NCI-H2171 treated with DMSO at 0.1 percent for 48 hours (cell line): ENCODE measurements at places on chromosomes 7 and 10.
A peak's percentile ranks its signal among the peaks of the same experiment; 100 is the strongest.

DNA sequence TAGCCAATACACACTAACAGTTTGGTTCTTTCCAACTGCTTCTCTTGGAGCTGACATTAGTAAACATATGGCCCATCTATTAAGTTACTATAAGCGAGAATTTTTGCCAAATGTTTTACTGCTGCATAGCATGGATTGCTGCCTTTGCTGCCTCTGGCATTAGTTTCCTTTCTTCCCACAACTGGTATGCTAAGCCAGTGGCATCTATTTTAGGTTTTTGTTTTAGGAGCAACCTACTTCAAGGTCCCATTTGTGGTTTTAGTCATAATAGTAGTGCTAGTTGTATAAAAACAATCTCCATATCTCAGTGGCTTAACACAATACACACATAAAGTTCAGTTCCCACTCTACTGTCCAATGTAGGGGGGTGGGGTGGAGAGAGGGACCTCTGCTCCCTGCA is 25.9 kb upstream of the PANK1 start:
- DNase-seq, result no peak

GRCh38 chr7:150431839-150432658 is 18.4 kb upstream of the GIMAP8 start:
- DNase-seq, result no peak

DNA sequence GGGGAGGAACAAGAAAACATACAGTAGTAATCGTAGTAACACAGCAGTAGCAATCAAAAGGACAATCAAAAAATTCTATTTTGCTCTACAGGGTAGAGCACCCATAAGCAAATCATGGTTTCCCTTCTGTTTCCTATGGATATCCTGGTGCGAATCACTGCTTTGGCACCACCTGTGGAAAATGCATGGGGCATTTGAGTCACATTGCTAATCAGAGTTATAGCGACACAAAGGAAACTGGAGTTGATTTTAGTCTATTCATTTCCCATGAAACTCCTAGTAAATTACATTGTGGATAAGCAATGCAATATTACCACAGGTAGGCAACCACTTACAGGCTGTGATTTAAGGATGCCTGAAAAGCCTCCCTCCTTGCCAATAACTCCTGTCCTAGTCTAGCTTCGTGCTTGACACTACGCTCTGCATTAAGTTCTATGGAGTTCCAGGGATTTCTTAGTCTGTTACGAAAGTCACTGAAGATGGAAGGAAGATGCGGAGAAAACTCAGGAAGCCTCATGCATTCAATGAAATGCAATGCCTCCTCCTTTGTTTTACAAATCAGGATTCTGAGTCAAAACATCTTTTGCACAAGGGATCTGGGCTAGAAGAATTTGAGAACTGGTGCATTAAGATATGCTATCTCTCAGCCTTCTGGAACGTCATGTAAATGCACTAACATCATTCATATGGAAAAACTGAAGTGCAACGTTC is 188.4 kb downstream of the DGKI start:
- DNase-seq, result no peak

GRCh38 chr7:42123716-42124115 is 113.3 kb downstream of the GLI3 start:
- no peak for DNase-seq

GRCh38 chr7:127066974-127067373 is 185.8 kb downstream of the GRM8 start:
- peak; percentile 47 for DNase-seq

GRCh38 chr10:117929327-117930067 is 117.2 kb downstream of the RAB11FIP2 start:
- peak; percentile 22 for DNase-seq

GRCh38 chr7:16975712-16976111 is 93.9 kb upstream of the AGR3 start:
- no peak for DNase-seq

- no peak for DNase-seq
Measured at GRCh38 chr7:43138710-43139109, 26.3 kb downstream of the HECW1 start.

- no peak for DNase-seq
Measured at GRCh38 chr10:124688889-124689670, 55.1 kb downstream of the FAM53B start.

- no peak for DNase-seq
Measured at GRCh38 chr7:50939021-50939420, 156.3 kb upstream of the GRB10 start.

DNA sequence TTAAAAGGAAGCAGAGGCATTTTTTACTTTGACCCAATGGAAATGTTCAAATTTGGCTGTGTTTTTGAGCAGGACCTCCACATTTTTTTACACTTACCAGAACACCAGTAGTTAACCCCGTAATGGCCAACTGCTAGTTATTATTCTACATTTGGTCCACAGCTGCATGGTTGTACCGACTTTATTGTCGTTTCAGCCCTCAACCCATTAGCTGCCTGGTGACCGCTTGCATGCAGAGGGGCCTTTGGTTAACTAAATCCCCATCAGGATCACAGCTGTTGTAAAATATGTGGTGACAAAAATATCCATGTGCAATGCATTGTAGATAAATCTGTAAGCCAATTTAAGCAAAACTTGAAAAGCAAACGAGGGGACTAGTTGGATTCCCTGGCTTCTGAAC is 342.2 kb upstream of the MEOX2 start:
- DNase-seq, result no peak

GRCh38 chr7:127807829-127808228 is 155.8 kb downstream of the SND1 start:
- DNase-seq, result no peak

- no peak for DNase-seq
Measured at GRCh38 chr10:119546009-119546408, 3.5 kb upstream of the RGS10 start.

DNA sequence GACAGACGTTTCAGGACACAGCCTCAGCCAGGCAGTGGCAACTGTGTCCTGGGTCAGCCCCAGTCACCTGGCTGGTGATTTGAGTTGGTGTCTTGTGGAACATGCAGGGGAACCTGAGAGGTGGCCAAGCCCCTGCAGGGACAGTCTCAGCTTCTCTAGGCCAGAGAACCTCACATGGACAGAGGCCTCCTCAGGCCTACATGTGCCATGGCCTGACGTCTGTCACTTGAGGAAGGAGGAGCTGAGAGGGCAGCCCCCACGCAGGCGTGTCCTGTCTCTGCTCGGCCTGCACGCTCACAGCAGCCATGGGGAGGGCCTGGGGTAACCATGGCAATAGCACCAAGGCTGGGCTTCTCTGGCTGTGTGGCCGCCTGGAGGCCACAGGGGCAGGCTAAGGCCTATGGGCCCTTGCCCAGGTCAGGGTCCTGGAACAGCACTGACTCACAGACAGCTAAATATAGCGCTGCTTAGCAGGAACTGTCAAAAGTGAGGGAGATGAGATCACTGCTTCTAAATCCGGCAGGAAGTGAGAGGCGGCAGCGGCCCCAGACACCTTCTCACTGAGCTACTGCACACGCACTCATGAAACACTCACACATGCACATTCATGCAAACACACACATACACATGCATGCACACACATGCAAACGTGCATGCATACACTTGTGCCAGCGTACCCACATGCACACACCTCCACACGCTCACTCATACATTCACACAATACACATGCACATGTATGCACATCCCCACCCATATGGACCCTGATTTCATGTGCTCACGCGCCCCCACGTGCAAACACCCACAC is 57.0 kb downstream of the YKT6 start:
- no peak for DNase-seq

- DNase-seq, result no peak
Measured at GRCh38 chr10:36195364-36195763, 553.3 kb upstream of the FZD8 start.

- DNase-seq, result no peak
Measured at GRCh38 chr7:29607259-29607658, 43.6 kb downstream of the PRR15 start.

DNA sequence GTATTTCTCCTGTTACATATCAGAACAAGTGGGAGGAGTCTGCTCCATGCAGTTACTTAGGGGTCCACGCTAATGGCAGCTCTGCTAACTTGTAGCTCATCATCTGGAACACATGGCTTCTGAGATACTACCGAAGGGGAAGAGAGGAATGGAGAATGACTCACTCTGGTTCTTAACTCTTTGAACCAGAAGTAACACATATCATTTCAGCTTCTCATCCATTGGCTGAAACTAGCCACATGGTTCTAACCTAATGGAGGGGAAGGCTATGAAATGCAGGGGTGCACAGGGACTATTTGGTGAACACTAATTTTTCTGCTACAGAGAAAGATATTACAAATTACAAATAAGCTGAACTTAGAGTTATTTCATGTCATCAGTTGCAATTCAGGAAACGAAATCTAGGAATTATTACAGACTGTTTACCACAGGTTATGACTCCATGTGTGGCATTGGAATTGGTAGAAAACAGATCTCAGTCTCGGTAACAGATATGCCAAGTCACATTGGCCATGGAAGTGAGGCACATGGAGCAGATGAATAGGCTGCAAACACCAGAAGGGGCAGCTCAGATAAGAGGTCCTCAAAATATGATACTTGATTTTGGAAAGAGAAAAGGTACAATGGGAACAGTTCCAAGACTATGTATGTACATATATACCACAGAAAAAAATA is 9.4 kb upstream of the KAT6B start:
- DNase-seq, result peak; percentile 23

DNA sequence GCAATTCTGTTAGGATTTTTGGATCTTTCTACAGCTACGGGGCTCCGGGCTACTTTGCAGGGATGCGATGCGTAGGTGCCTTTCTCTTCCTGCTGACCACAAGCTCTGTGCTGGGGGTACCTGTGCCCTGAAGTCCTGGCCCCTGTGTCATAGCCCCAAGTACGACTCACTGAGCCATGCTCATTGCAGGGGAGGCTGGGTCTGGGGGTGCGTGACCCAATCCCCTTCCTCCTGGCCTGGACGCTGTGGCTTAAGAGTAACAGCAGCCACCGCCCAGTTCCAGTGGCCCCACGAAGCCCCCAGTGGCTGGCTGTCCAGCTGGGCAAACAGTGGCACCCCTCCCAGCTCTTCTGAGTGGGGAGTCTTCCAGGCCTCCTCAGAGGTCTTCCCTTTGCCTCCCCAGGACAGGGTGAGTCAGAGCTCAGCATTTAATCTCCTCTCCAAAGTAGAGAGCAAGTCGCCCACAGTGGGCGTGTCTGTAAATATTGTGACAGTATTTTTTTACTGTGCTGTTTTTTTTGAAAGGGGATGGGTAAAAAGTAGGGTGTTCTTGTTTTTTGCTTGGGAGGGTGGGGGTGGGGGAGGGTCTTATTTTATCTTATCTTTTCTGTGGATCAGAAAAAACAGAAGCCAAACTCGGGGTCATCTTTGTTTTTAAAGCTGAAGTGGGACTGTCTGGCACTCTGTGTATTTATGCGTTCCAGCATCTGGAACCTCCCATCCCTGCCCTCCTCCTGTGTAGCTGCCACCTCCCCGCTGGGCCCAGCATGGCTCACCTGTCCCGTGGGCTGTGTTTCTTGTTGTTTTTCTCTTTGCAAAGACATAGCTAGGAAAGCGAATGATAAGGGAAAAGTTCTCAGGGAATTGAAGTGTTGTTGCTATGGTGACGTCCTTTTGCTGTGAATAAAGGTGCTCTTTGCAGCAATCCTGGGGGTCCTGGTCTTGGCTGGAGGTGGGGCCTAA is 8.2 kb downstream of the LFNG start:
- no peak for DNase-seq

DNA sequence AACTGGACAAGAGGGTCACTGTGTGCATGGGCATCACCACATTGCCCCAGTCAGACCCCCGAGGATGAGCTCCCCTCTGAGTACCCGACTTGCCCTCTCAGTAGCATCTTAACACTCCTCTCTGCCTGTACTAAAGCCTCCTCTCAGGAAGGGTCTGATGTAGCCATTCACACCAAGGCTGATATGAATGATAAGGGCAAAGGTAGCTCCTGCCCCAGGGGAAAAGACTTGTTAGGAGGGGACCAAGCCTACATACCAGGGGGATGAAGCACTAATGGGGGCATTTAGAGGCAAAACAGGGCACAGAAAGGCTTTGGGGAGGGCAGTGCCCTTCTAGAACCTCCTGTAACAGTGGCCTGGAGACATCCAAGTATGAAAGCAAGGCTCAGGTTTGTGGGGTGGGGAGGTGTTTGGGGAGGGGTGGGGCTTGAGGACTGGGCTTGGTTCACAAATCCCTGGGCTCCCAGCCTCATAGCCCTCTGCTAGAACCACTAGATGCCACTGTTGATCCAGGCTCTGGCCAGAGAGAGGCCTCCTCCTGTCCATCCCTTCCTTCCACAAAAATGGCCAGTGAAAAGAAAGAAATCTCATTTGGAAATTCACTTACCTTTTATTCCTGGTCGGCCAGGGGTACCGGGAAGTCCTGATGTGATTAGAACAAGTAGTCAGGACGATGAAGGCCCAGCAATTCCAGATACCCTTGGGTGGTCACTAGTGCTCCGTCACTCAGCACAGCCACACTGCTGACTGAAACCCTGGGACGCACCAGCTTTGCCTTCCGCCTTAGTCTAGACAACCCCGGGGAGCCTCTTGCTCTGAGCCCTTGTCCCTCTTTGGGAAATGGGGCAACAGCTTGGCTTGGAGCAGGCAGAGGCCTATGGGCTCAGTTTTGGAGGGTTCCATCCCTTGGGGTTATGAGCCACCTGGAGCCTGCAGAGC is 40.3 kb downstream of the COL17A1 start:
- DNase-seq, result no peak
